ENCODE measurements at places on chromosomes 6 and 20. TPM values are rescaled to one million over a fixed set of nuclear protein-coding genes. Genes with fewer than 3 reads are reported as not detected.
A peak's percentile ranks its signal among the peaks of the same experiment; 100 is the strongest.

- H3K27me3 ChIP-seq: no peaks in the 10 kb centered on the region
- no peak for DNase-seq
- H3K27ac ChIP-seq: no peak overlapping the region
- no peaks in the 10 kb centered on the region for H3K4me1 ChIP-seq
- no peaks in the 10 kb centered on the region for H3K36me3 ChIP-seq
Measured at GRCh38 chr6:94357381-94357980, 938.1 kb upstream of the EPHA7 start.

The TAGAP gene
- total RNA-seq: not detected

DNA sequence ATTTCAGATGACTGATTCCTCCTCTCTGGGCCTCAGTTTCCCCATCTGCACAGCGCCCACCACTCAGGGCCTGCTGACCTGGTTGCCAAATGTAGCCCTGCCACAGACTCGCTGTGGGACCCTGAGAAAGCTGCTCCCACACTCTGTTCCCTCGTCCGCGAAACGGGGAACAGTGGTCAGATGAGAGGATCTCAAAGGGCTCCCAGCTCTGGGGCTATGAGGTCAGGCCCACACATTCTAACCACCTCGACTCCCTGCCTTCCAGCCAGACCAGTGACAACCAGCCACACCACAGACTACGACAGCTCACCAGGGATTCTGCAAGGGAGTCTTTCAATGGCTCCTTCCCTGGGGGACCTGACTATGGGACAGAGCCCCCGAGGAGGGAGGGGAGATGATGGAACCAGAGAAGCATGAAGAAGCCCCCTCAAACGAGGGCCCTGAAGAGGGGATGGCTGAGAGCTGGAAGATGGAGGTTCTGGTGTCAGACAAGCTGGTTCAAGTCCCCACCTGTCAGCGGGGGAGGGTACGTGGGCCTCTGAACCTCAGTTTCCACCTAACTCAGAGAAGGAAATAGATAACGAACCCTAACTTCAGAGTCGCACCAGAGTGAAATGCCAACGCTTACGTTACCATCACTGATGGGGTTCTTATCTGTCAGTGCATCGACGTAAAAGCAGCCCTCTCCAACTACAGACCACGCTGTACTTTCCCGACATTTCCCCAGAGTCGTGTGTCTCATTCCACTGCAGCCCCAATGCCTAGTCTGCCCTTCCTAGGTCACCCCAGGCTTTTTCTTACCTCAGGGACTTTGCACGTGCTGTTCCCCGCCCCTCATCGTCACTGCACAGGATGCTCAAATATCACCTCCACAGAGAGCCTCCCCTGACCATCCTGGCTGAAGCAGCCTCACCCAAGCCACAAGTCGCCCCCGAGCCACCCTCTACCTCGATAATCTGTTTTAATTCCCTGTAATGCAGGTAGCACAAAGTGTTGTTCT lies 60.5 kb downstream of the PREX1 start:
- no peak overlapping the region for H3K4me3 ChIP-seq
- H3K36me3 ChIP-seq: no peaks in the 10 kb centered on the region
- H3K27ac ChIP-seq: no peak overlapping the region
- no peaks in the 10 kb centered on the region for H3K4me1 ChIP-seq

The MACROD2 gene
- total RNA-seq: not detected

DNA sequence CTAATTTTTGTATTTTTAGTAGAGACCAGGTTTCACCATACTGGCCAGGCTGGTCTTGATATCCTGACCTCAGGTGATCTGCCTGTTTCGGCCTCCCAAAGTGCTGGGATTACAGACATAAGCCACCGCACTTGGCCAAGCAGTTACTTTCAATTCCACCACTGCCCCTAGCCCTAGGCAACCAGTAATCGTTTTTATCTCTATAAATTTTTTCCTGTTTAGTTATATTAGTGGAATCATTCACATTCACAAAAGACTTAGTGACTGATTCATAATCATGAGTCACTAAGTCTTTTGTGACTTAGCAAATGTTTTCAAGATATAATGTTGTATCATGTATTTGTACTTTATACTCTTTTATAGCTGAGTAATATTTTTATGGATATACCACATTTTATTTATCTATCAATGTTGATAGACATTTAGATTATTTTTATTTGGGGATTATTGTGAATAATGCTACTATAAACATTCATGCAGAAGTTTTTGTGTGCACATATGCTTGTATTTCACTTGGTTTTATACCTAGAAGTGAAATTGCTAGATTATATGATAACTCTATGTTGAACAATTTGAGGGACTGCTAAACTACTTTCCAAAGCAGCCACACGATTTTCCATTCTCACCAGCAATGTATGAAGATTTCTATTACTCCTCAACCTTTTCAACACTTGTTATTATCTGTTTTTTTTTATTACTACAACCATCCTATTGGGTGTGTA lies 421.4 kb upstream of the ID4 start:
- DNase-seq: peak; percentile 53
- H3K27me3 ChIP-seq: no peaks in the 10 kb centered on the region
- H3K4me3 ChIP-seq: no peak overlapping the region
- H3K4me1 ChIP-seq: no peaks in the 10 kb centered on the region
- no peaks in the 10 kb centered on the region for H3K36me3 ChIP-seq
- H3K27ac ChIP-seq: no peak overlapping the region

DNA sequence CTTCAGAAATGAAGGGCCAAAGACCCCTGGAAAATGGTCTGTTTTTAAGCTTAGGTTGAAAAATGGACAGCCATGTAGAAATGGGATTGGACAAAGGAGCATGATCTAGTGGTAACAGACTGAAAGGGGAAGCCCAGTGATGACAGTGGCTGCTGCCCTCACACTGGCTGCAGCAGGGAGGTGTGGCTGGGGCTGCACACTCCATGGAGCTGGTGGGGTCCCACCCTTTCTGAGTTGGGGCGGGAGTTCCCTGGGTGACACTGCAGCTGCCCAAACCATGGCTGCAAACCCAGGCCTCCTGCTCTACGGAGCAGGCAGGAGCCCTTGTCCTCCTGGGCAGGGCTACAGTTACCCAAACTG lies 8.5 kb upstream of the PACSIN1 start:
- no peak for DNase-seq
- H3K4me1 ChIP-seq: no peaks in the 10 kb centered on the region
- H3K27me3 ChIP-seq: peaks cover 9% of the 10 kb centered on the region
- no peak overlapping the region for H3K4me3 ChIP-seq
- no peaks in the 10 kb centered on the region for H3K36me3 ChIP-seq

- peaks cover 1% of the 10 kb centered on the region for H3K36me3 ChIP-seq
- H3K27ac ChIP-seq: peak overlapping the region; percentile 23
- H3K4me1 ChIP-seq: peaks cover 6% of the 10 kb centered on the region
Measured at GRCh38 chr6:161215876-161216615, 57.8 kb downstream of the AGPAT4 start.

The SLC9A8 gene
- 5.0 TPM for total RNA-seq

- no peaks in the 10 kb centered on the region for H3K4me1 ChIP-seq
- DNase-seq: no peak
- H3K4me3 ChIP-seq: no peak overlapping the region
Measured at GRCh38 chr6:153405931-153406330, 274.8 kb upstream of the RGS17 start.

DNA sequence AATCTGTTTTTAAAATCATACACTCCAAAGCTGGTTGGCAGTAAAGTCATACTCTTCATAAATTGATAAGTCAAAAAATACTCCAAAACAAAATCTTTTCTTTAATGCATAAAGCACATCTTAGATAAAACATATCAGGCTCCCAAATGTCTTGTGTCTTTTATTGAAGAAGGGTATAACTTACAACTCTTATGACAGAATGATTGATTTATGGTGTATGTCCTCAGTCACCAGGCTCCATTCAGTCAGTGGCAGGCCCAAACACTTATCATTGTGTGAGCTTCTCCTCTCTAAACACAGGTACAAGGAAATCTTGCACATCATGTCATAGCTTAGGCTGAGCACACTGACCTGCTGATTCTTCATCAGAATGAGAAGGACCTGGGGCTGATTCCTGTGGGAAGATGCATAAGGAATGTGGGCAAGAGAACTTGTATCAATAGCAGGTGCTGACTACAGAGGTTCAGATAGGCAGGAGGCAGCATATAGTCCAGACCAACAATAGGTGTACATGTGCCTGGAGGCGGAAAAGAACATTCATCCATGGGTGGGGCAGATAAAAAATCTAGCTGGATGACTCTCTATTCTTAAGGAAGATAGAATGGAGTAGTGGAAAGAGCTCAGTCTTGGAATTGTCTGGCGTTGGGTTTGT lies 1.9 kb downstream of the CALHM5 start:
- no peaks in the 10 kb centered on the region for H3K27me3 ChIP-seq
- H3K36me3 ChIP-seq: peaks cover 3% of the 10 kb centered on the region
- peak overlapping the region; percentile 51 for H3K4me3 ChIP-seq

The WFDC5 gene
- not detected for total RNA-seq

- no peak for DNase-seq
- no peaks in the 10 kb centered on the region for H3K4me1 ChIP-seq
- H3K27ac ChIP-seq: no peak overlapping the region
- no peaks in the 10 kb centered on the region for H3K27me3 ChIP-seq
- no peaks in the 10 kb centered on the region for H3K36me3 ChIP-seq
Measured at GRCh38 chr6:124356811-124357210, 553.1 kb downstream of the NKAIN2 start.

The FOXF2 gene
- 2.5 TPM for total RNA-seq

DNA sequence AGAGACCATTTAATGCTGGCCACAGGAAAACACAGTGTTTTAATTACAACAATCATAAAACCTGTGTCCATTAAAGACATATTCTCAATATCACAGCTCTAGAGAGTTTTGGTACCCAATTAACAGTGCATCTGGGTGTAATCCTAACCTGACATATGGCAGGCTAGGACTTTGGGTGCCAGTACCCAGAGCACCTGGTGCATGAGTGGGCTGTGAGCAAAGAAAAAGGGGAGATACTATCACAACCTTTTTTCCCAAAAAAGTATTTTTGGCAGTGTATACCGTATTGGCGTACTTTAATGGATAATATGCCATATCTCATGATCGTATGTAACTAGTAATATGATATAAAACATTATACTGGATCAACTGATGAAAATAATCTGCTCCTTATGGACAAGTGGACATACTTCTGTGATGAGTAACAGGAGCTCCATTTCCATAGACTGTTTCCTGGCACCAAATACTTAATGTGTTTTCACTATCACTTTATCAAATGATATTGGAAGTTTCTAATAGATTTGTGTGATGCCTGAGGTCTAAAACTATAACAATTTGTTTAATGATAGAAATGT lies 91.7 kb downstream of the COL19A1 start:
- H3K27me3 ChIP-seq: no peaks in the 10 kb centered on the region
- H3K4me3 ChIP-seq: no peak overlapping the region
- H3K4me1 ChIP-seq: no peaks in the 10 kb centered on the region
- DNase-seq: peak; percentile 4
- no peak overlapping the region for H3K27ac ChIP-seq

DNA sequence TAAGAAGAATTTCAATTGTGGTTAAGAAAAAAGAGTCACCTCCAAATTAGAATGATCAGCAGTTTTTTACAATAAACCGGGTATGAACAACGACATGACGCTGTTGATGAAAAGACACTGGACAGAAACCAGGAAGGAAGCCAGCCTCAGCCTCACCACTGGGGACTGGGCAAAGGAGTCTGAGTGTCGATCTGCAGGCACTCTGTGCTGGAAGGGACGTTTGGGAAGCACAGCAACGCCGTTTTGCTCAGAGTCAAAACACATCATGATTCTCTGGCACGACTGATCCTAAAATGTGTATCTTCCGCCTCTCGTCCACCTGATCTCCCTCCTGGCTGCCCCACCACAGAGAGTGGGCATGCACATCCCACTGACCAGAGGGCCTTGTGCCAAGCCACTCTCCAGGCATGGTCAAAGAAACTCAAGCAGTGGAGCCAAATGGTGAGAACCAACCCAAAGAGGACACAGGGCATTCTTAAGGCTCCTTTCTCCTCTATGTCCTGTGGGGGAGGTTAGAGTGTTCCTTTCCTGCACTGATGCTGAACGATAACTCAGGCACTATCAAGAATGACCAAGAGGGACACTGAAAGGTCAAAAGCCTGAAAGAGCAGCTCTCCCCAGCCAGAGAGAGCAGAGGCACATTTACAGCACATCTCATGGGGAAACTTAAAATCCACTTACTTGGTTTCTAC lies 68.8 kb downstream of the AGPAT4 start:
- no peaks in the 10 kb centered on the region for H3K36me3 ChIP-seq
- H3K4me1 ChIP-seq: no peaks in the 10 kb centered on the region
- no peak overlapping the region for H3K27ac ChIP-seq

The BTN2A1 gene
- total RNA-seq: 11.4 TPM

The SPDEF gene
- not detected for total RNA-seq

DNA sequence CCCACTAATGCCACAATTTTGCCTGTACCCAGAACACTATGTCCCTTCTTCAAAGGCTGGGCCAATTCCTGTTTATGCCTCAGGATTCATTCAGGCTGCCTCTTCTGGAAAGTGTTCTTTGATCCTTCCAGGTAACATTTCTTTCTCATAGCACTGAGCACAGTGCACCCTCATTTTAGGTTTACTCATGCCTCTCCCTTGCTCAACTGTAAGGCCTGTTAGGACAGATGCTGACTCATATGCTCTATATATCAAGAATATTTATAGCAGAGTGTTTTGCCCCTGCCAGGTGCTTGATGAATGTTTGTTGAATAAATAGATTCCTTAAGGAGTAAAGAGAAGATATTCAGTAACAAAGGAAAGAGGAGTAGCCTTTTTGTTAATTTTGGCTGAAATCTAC lies 263.9 kb downstream of the PHF3 start:
- no peak overlapping the region for H3K27ac ChIP-seq
- no peak overlapping the region for H3K4me3 ChIP-seq
- peaks cover 10% of the 10 kb centered on the region for H3K4me1 ChIP-seq

The TNF gene
- total RNA-seq: not detected

GRCh38 chr6:20302702-20303251 lies 90.5 kb upstream of the MBOAT1 start:
- peaks cover 2% of the 10 kb centered on the region for H3K4me1 ChIP-seq
- no peak overlapping the region for H3K4me3 ChIP-seq
- no peaks in the 10 kb centered on the region for H3K36me3 ChIP-seq

- H3K4me3 ChIP-seq: no peak overlapping the region
- no peaks in the 10 kb centered on the region for H3K36me3 ChIP-seq
- DNase-seq: peak; percentile 80
Measured at GRCh38 chr6:90406142-90406794, 109.6 kb upstream of the BACH2 start.

DNA sequence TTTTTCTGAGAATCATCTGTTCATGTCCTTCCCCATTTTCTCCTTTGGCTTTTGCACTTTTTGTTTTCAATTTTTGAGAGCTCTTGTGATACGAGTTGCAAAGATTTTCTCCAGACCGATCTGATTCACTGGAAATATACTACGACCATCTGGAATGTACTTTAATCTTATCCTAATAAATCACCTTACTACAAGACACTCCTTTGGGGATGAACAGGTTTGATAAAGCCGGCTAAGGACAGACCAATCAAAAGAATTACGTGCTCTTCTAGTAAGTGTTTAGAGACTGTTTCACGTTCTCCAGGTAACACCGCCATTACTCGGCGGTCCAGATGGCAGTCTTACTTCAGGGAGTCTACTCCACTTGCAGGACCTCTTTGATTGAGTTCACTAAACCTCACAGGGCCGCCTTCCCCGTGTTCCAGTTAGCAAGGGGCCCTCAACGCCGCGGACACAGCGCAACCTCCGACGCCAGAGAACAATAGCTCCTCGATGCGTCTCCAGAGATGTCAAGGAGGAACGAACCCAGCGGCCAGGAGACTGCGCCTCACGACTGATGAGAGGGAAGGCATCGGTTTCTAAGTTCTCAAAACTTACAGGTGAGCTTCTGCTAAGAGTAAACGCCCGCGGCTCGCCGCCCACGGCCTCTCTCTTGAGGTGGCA lies 920 bp upstream of the WTAP start:
- no peaks in the 10 kb centered on the region for H3K36me3 ChIP-seq
- peak overlapping the region; percentile 99 for H3K27ac ChIP-seq
- no peak for DNase-seq
- H3K4me3 ChIP-seq: peak overlapping the region; percentile 84
- no peaks in the 10 kb centered on the region for H3K27me3 ChIP-seq

Data from IMR-90 (cell line).